H1 (cell line): ENCODE measurements at places on chromosomes 12 and 14. TPM values are rescaled to one million over a fixed set of nuclear protein-coding genes. Genes with fewer than 3 reads are reported as not detected.

- DNase-seq = no peak
- H3K27ac ChIP-seq = no peak overlapping the region
- no peaks in the 10 kb centered on the region for H3K4me1 ChIP-seq
These were observed 75.6 kb upstream of the KRAS start for GRCh38 chr12:25326326-25326725.

- H3K36me3 ChIP-seq = no peaks in the 10 kb centered on the region
- H3K4me1 ChIP-seq = peaks cover 13% of the 10 kb centered on the region
- DNase-seq = no peak
- no peaks in the 10 kb centered on the region; the same call in 1 of the 2 replicates for H3K27me3 ChIP-seq
- no peak overlapping the region for H3K27ac ChIP-seq
- H3K4me3 ChIP-seq = peak overlapping the region; percentile 89
These were observed 1.5 kb downstream of the PNMA1 start for GRCh38 chr14:73712540-73713180.

PDZRN4 gene
- total RNA-seq = not detected in 2 replicates

DNA sequence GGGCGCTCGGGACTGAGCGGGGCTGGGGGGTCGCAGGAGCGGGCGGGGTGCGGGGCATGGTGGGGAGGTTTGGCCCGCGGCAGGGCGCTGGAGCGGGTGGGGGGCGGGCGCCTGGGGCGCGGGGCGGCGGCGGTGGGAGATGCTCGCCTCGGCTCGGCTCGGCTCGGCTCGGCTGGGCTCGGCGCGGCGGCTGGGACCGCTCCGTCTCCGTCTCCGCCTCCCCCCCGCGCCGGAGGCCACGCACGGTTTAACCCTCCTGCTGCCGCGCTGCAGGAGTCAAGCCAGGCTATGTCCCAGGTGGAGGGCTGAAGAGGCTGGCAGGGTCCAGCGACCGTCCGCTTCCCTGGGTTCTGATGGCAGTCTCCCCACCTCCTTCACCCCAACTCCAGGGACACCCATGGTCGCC is at the start of gene PIANP:
Gene PIANP, minus strand, starts transcription at position 170 of the 406 bp plus-strand sequence. CDS start 2,754 bp downstream, outside the sequence.
- H3K4me3 ChIP-seq = peak within 1 kb of the TSS; percentile 72
- 0 out of 2 replicates have a peak, but pooled peaks cover 3% of the 10 kb centered on the region for H3K36me3 ChIP-seq
- no peaks in the 10 kb centered on the region for H3K4me1 ChIP-seq
- DNase-seq = peak; percentile 72
- peaks cover 16% of the 10 kb centered on the region for H3K27me3 ChIP-seq
